ENCODE measurements at places on chromosomes 1 and 21.

DNA sequence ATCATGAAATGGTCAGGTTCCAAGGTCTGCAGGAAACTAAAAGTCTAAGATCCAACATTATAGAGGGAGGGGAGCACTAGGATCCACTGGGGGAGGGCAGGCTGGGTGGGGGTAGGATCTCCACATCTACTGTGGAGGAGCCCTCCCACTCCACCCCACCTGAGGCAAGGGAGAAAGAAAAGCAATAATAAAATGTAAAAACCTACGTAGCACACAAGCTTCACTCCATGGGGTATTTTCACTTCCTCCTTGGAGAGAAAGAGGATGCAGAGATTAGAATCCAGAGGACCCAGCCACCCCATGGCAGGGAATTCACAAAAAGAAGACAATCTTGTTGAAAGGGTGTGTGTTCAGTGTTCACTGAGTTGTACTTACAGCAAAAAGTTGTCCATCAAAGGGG lies 14.4 kb downstream of the SPOCD1 start:
- DNase-seq, result no peak

GRCh38 chr1:74733604-74734484 lies 892 bp downstream of the TYW3 start:
- DNase-seq, result peak; percentile 63

DNA sequence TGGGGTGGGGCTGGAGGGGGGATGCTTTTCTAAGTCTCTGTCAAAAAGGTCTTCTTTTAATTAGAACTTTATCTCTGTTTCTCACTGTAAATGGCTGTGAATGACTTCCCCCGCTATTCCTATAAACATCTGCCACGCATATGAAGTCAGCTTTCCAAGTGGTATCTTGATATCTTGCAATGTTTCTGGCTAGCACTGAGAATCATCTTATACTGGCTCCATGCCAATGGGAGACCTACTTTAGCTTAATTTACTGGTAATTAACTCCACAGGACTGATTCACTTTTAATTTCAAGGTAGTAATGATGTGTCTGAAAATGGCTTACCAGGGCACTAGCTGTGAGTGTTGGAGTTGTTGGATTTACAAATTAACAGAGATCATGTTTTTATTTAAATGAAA lies 4.3 kb downstream of the GPR88 start:
- DNase-seq, result no peak

DNA sequence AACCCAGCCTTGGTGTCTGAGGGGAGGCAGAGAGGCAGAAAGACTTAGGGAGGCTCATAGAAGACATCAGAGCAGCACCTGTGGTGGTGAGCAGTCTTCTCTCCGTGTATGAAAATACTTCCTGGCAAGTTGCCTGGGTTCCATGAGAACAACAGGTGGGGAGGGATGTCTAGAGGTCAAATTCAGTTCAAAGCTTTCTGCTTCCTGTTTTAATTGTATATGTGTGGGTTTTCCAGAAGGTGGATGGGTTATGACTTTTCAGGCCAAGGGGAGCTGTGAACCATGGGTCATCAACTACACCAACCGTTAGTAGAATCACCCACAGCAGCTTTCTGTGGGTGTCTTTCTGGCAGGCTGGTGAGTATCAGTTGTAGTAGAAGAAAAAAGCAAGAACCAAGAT lies 4.1 kb upstream of the FCRL2 start:
- no peak for DNase-seq

DNA sequence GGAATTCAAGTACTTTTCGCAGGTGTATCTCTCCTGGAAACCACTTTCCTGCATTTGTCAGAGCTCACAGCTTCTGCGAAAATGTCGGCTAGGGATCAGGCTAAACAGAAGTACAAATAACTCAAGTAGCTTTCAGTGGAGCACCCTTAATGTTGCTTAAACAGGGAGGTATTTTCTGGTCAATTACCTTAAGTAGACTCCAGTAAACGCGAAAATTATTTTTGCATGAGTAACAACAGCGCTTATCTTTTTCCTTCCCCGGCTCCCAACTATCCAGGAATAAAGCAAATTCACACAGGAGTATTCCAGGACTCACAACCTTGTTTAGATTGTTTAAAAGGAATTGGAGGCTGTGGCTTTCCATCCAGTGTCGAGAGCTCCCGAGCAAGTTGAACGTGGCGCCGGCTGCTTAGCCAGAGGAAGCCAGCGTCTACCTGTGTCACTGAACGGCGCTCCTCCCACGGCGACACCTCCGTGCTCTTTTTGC lies 7.3 kb upstream of the SIM2 start:
- no peak for DNase-seq

DNA sequence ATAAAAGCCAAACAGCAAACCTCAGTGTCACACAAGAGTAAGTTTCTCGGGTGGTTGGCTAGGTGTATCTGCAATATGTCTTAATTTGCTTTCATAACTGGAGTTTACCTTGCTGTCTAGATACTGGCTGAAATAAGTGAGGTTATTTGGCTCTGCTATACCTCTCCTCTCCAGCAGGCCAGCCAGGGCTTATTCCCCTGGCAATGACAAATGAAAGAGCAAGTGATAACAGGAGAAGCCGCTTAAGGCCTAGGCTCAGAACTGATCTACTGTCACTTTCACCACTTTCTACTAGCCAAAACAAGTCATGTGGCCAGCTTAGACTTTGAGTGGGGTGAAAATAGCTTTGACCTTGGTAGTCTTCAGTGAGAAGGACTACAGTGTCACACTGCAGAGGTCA lies 4.8 kb upstream of the RPE65 start:
- no peak for DNase-seq

DNA sequence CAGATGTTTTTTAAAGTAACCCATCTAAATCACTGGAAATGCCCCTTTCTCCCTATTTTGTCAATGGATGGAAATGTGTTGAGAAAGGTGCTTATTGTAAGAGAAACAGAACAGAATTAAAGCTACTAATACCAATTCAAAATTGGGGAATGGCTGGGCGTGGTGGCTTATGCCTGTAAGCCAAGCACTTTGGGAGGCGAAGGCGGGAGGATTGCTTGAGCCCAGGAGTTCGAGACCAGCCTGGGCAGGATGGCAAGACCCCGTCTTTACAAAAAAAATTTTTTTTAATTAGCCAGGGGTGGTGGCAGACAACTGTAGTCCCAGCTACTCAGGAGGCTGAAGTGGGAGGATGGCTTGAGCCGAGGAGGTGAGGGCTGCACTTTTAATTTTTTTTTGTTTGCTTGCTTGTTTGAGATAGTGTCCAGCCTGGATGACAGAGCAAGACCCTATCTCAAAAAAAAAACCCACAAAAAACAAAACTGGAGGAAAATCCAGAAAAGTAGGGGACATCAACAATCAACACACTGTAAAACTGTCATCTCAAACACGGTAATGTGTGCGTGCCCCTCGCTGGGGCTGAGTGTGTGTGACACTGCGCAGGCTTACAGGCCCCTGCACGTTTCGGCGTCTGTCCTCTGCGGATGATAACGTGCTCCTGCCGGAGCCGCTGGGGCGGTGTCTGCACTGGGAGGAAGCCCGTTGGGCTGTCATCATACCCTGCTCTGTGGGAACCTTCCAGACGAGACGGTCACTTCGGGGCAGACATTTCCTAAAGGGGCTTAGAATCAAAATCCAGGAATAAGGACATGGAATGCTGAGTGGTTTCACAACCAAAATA lies 11.6 kb upstream of the POFUT2 start:
- DNase-seq, result no peak

DNA sequence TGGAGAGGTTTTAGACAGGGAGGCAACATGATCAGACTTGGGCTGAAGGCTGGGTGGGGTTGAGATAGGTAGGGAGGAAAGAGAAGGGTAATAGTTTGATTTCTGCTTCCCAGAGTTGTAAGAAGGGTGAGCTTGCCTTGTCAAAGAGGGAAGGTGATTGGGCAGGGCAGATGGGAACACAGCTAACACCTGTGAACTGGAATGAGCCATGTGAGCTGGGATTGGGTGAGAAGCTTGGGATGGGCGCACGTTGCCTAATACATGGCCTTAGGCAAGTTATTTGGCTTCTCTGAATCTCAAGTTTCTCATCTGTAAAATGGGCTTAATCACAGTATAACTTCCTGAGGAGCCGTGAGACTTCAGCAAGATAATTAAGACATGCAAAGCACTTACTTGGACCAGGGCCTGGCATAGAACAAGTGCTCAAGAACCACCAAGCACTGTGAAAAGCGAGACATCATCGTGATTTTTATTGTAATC lies 33.8 kb upstream of the ID3 start:
- no peak for DNase-seq

DNA sequence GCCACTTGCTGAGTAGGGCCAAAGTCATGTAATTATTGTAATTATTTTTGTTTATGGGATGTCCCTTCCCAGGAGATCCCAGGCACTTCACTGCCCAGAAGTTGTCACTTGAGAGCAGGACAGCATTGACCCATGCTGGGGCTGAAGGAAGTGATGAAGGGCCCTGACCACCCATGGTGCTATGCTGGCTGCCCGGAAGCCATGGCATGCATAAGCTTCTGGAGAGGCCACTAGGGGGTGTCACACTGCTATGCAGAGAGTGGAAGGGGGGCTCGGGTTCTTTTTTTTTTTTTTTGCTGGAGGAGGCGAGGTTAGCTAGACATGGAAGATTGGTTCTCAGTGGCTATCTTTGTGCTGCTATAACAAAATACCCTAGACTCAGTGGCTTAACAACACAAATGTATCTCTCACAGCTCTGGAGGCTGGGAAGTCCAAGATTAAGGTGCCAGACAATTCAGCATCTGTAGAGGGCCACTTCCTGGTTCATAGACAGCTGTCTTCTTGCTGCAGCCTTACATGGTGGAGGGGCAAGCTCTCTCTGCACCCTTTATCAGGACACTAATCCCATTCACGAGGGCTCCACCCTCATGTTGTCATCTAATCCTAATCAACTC lies 84.9 kb downstream of the CNIH3 start:
- DNase-seq, result no peak

- DNase-seq, result no peak
Measured at GRCh38 chr21:17726047-17726829, 92.9 kb downstream of the C21orf91 start.

DNA sequence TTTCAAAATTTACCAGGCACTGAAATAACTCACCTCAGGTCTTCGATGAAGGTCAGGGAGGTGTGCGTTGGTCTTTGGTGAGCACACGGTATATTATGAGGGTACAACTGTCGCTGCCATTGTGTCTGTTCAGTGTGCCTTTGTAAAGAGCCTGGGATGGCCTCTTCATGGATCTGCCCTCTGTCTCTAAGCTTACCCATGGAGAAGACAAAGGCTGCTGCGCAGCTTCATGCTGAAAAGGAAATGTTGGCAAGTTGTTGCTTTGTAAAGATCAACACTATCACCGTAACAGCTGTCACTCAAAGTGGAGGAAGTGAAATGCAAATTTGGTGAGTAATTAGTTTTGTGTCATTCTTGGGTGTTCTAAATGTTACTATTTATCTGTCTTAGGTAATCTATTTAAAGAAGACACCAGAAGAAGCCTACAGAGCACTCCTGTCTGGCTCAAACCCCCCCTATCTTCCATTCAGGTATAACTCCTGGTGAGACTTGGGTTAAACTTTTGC lies 71.6 kb downstream of the CDC14A start:
- peak; percentile 52 for DNase-seq

DNA sequence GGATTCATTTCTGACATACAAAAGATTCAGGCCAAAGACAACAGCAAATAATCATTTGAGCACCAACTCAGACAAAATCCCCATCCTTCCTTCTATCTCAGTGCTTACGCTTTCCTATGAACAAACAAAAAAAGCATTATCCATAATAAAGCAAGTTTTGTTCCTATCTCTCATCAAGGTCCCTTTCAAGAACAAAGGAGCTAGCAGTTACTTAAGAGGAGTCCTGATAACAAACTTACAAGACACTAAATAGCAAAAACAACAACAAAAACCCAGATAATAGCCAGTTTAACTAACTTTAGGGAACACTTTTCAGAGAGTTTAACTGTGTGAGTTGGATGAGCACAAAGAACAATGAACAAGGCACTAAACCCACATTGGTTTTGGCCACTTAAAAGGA lies 10.5 kb downstream of the EVI5 start:
- DNase-seq, result no peak

- no peak for DNase-seq
Measured at GRCh38 chr1:181984006-181984405, 77.5 kb downstream of the ZNF648 start.

DNA sequence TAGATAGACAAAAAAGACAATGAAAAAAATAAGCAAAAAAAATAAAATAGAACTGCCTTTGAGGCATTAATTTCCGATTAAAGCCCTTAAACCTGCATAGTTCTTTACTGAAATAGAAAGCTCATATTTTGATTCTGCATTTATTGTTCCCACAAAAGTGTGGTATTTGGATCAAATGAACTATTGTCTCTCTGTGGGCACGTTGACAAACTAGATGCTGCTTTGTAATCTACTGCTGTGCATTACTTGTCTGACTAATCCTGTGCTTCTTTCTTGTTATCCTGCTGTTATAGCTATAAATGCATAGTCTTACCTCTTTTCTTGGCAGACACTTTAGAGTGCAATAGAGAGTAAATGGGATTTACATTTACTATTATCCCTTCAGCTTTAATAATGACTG lies 31.4 kb upstream of the SLC35D1 start:
- no peak for DNase-seq

- no peak for DNase-seq
Measured at GRCh38 chr1:51097171-51097570, 4.9 kb upstream of the C1orf185 start.

DNA sequence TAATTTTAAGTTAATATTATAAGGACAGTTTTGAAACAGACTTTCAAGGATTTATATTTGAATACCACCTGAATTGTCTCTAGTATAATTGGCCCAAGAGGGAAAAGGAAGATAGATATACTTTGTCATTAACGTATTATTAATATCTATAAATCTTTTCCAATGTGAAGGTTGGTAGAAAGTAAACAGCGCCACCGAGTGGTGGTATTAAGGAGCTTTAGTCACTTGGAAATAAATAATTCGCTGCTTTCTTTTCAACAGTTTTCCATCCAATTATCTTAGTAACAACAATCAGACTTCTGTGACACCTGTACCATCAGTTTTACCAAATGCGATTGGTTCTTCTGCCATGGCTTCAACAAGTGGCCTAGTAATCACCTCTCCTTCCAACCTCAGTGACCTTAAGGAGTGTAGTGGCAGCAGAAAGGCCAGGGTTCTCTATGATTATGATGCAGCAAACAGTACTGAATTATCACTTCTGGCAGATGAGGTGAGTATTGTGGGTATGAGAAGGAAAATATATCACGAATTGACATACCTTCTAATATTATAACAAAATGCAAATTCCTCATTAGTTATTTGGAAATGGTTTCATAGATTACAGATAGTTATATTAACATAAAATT lies 37.7 kb downstream of the SH3GLB1 start:
- DNase-seq, result peak; percentile 29

DNA sequence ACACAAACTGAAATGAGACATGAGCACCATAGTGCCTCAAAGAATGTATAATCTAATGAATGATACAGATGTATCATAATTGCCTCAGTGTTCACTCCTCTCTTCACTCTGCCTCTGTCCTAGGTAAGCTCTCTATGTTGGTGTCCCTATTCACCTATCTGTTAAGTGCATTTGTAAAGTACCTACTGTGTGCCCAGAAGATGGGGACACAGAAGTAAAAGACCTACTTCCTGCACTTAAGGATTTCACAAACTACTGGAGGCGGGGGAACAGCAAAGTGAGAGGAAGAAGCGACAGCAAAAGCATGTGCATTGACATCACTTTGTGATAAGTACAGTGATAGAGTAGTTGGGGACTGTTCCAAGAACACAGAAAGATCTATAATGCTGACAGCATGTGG lies 18.1 kb downstream of the RD3 start:
- DNase-seq, result no peak

GRCh38 chr1:53715478-53715877 lies 23.5 kb downstream of the GLIS1 start:
- no peak for DNase-seq

- DNase-seq, result no peak
Measured at GRCh38 chr1:8370905-8371315, 53.0 kb downstream of the SLC45A1 start.
